Glutamatergic neuron (in vitro differentiated cells): ENCODE measurements at places on chromosomes 5 and 9. TPM values are rescaled to one million over a fixed set of nuclear protein-coding genes. Genes with fewer than 3 reads are reported as not detected.

The TMOD1 gene
- total RNA-seq: 0.64 TPM

The GNPDA1 gene
- total RNA-seq: 20.2 TPM

The PDGFRB gene
- total RNA-seq: 2.9 TPM

The HRH2 gene
- not detected for total RNA-seq

The MINAR2 gene
- total RNA-seq: 0.34 TPM

The SPINK4 gene
- not detected for total RNA-seq

The ADAMTS13 gene
- total RNA-seq: 27.9 TPM

The PCA3 gene
- not detected for total RNA-seq

The KIF4B gene
- total RNA-seq: not detected

The GPRIN1 gene
- 72.3 TPM for total RNA-seq

The HAVCR1 gene
- not detected for total RNA-seq

The NDUFS6 gene
- total RNA-seq: 40.3 TPM

The TIMD4 gene
- not detected for total RNA-seq

The RLN2 gene
- not detected for total RNA-seq

The PCDHB16 gene
- 20.1 TPM for total RNA-seq

The GLRA1 gene
- 0.22 TPM for total RNA-seq

The EQTN gene
- not detected for total RNA-seq

The PCDHGA11 gene
- total RNA-seq: 12.5 TPM

The F2RL2 gene
- total RNA-seq: not detected

The GABRA6 gene
- total RNA-seq: not detected

The SLC25A2 gene
- 1.9 TPM for total RNA-seq

The HMMR gene
- total RNA-seq: 7.4 TPM

The GNAQ gene
- total RNA-seq: 72.8 TPM

The XPA gene
- total RNA-seq: 12.3 TPM

The SPRY4 gene
- total RNA-seq: 12.5 TPM

The RBM22 gene
- 39.3 TPM for total RNA-seq
